ENCODE measurements at places on chromosomes 7 and 10.
A peak's percentile ranks its signal among the peaks of the same experiment; 100 is the strongest.

GRCh38 chr7:91543646-91544045 is 279.4 kb downstream of the FZD1 start:
- DNase-seq: no peak

DNA sequence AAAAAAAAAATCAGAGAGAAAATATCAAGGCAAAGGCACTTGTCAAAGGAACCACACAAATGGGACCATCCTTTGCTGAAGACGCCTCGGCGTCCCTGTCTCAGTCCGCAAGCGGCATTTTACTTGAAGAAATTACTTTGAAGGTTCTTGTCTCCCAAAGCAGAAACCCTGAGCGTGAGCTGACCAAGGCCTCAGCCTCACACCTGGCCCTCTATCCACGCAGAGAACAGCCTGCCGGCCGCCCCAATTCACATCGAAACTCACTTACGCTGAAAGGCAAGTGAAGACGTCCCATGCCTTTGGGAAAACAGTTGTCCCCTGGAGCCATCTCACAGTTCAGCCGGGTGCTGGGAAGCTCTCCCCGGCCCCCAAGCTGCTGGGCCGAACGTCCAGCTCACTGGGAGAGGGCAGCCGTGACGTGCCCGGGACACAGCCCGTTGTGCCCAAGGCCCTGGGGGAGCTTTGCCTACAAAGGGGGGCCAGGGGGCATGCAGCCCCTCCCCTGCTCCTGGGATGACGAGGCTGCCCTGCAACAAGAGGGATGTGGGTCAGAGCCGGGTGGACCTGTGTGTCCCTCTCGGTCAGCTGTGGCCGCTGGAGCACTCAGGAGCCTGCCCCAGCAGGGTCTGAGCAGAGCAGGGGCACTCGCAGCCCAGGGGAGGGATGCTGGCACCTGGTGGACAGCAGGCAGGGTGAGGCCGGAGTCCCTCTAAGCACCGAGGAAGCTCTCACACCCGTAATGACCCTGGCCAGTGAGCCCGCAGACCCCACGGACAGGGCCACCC is 49.6 kb upstream of the PDGFA start:
- no peak for DNase-seq

GRCh38 chr10:76091926-76092325 is 660.5 kb downstream of the LRMDA start:
- no peak for DNase-seq

- no peak for DNase-seq
Measured at GRCh38 chr7:50552921-50553320, 12.3 kb downstream of the DDC start.

- no peak for DNase-seq
Measured at GRCh38 chr7:22417349-22417748, 60.4 kb upstream of the RAPGEF5 start.

DNA sequence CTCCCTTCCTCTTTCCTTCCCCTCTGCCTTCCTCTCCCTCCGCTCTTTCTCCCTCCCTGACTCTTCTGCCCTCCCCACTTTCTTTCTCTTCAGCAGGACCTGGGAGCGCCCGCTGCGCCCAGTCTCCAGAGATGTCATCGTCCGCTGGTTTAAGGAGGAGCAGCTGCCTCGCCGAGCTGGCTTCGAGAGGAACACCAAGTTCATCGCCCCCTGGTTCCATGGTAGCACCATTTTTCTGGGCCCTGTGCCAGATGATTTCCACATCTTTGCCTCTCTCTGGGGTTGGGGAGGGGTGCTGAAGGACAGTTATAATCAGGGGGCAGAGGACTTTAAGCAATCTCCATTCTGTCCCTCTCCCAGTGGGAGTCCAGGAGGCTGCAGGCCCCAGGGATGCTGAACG is 71.6 kb downstream of the SH2D4B start:
- no peak for DNase-seq

- DNase-seq: no peak
Measured at GRCh38 chr10:114057855-114058254, 14.2 kb downstream of the ADRB1 start.

DNA sequence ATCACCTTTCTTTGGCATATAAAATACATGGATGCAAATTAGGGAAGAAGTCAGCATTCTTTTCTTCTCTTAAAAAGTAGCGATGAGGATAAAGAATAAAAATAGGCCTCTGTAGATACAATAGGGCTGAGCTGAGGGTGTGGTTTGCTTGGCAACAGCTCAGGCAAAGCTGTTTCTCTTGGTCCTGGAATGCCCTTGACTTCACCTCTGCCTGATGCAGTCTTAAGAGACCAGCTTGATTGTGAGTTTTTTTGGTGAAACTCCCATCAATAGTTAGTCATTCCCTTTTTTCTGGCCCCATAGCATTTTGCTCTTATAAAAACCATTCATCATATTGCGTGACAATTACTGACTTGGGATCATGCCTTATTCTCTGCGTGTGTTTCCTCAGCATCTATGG is 42.1 kb upstream of the MKLN1 start:
- peak; percentile 50 for DNase-seq

DNA sequence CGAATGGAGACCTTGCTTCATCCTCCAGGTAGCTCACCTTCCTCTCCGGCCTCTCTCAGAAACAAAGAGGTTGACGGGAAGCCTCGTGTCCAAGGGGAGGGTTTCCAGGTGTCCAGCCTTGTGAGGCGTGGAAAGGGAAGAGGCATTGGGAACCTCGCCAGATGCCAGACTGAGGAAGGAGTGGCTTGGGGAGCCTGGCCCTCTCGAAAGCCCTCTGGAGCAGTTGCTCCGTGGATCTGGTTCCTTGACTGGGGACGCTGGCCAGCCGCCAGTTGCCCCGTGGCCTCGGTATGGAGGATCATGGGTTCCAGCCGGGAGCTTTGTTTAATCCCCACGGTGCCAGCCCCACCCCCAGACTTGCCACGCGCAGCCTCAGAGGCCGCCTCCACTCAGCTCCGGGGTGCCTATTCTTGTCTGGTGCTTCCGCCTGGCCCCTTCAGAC is 30.3 kb upstream of the SUN1 start:
- DNase-seq: no peak

GRCh38 chr10:64257704-64258103 is 736.5 kb downstream of the REEP3 start:
- no peak for DNase-seq

- no peak for DNase-seq
Measured at GRCh38 chr7:91912494-91912893, 28.2 kb upstream of the AKAP9 start.

DNA sequence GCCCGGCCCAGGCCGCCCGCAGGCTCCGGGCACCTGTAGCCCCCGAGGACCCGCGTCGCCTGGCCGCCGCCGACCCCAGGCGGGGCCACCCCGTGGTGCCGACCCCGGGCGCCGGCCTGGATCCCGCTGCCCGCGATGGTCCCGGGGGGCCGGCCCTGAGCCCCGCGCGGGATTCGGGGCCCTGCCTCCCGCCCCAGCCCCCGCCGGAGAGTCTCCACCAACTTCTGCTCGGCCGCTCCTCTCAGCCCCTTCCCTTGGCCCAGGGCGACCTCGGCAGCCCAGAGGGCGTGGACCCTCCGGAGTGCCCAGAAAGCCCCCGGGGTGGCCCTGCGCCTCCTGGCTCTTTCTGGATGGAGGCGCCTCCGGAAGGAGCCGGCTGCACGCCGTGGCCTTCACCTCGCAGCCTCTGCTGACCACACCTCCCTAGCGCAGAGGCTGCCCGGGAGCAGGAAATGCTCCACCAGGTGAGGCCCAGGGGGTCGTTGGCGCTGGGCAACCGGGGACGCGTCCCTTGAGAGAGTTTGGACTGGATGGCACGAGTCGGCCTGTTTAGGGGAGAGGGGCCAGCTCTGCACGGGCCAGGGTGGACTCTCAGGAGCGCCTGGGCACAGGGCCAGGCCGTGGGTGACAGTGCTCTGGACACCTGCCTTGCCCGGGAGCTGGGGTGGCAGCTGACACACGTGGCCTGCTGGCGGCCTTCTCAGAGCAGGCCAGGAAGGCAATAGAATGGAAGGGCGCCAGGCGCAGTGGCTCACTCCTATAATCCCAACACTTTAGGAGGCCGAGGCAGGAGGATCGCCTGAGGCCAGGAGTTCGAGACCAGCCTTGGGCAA is 529 bp downstream of the ZNF853 start:
- peak; percentile 32 for DNase-seq

GRCh38 chr7:3732395-3733005 is 431.4 kb downstream of the SDK1 start:
- DNase-seq: no peak

GRCh38 chr7:29487424-29487823 is 76.2 kb upstream of the PRR15 start:
- DNase-seq: no peak

- DNase-seq: peak; percentile 43
Measured at GRCh38 chr7:134907639-134908038, 78.7 kb upstream of the AGBL3 start.

DNA sequence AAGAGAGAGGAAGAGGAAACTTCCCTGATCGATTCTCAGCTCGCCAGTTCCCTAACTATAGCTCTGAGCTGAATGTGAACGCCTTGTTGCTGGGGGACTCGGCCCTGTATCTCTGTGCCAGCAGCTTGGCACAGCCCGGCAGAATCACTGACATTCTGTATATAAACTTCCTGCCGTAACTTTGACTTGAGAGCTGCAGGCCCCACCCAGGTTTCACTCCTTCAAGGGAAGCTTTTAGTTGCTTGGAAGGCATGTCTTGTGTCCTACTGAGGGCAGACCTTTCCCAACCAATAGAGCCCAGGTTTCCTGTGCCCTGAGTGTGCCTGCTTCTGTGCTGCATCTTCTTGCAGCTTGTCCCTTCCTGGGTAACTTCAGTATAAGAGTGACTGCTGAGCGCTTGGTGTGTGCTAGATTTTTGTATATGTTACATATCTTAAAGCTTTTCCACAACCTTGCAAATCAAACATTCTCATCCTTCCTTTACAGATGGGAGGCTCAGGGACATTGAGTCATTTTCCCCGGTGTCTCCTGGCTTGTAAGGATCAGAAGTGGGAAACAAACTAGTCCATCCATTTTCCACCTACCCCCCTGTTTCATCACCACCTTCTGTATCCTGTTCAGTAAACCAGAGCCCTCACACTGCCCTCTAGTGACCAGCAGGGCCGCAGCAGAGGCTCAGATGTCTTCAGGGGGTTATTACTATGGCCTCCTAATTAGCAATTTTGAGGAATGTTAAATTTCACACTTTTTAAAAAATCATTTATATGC is 225.2 kb upstream of the PRSS58 start:
- DNase-seq: no peak

GRCh38 chr10:119449760-119450461 is 92.6 kb downstream of the RGS10 start:
- peak; percentile 58 for DNase-seq

DNA sequence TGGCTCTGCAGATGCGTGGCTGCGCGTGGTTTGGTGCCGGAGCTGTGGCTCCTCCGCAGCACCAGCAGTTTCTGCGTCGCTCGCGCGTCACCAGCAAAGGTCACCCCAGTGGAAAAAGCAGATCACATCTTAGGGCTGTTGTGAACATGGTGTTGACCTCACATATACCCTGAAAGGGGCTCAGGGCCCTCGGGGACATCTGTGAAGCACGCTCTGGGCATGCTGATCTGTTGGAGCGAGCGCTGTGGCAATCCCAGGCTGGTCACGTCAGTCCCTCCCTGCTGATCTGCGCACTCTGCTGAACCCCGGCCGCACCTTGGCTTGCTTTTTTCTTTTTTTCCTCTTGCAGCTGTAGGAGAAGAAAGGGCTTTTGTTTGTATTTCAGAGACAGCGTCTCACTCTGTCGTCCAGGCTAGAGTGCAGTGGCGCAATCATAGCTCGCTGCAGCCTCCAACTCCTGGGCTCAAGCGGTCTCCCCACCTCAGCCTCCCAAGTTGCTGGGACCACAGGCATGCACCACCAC is 33.3 kb upstream of the AP5Z1 start:
- DNase-seq: no peak

DNA sequence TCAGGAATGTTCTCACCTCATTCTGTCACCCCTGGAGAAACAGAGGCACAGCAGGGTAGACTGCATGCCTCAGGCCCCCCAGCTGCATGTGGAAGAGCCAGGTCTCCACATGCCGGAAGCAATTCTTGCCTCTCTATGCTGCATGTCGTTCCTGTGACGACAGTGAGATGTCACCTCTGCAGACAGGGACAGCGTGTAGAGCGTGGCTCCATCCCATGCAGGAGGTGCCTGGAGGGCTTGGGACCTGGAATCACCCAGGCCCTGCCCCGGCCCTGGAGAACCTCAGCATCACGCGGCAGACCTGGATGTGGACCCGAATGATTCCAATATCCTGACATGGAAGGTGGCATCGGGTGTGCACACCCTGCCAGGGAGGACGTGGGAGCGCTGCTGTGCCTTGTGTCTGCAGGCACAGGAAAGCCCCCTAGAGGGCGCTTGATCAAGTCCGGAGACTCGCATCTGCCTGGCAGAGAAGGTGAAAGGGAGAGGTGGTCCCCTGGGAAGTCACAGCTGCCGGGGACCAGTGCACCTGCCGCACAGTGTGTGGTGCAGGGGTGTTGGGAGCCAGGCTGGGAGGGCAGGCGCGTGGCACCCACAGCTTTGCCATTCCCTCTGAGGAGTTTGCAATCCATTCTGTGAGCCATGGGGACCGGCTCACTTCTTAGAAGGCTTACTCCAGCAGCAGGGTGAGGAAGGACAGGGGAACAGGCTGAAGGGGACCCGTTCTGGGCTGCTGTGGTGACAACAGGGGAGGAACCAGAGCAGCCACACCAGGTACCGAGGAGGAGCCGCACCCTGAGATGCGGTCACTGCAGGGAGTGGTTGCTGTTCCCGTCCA is 45.3 kb upstream of the EN2 start:
- no peak for DNase-seq

GRCh38 chr10:7123774-7124173 is 287.1 kb downstream of the SFMBT2 start:
- DNase-seq: no peak

- DNase-seq: no peak
Measured at GRCh38 chr10:34213193-34213804, 601.8 kb downstream of the PARD3 start.

- DNase-seq: no peak
Measured at GRCh38 chr7:3787717-3788264, 486.7 kb downstream of the SDK1 start.

GRCh38 chr7:92988941-92989545 is 128.7 kb downstream of the SAMD9 start:
- no peak for DNase-seq

- DNase-seq: peak; percentile 61
Measured at GRCh38 chr10:103676851-103677417, 178.4 kb downstream of the SH3PXD2A start.

- DNase-seq: no peak
Measured at GRCh38 chr10:130023454-130024230, 59.6 kb upstream of the EBF3 start.

- no peak for DNase-seq
Measured at GRCh38 chr10:43573250-43574000, 991 bp downstream of the ZNF239 start.

DNA sequence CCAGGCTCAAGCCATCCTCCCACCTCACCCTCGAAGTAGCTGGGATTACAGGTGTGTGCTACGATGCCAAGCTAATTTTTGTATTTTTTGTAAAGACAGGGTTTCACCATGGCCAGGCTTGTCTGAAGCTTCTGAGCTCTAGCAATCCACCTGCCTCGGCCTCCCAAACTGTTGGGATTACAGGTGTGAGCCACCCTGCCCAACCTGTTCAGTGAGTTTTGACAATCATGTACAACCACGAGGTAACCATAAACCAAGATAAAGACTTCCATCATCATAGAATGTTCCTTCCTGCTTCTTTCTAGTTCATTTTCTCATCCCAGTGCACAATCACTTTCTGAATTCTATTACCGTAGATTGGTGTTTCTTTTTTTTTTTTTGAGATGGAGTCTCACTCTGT is 30.5 kb upstream of the MKRN1 start:
- no peak for DNase-seq

- no peak for DNase-seq
Measured at GRCh38 chr7:140883378-140883777, 41.4 kb downstream of the BRAF start.

- no peak for DNase-seq
Measured at GRCh38 chr7:112120696-112121217, 85.4 kb downstream of the DOCK4 start.

All from heart left ventricle (tissue), 16 donors.